ENCODE measurements at places on chromosomes 12 and 14.

DNA sequence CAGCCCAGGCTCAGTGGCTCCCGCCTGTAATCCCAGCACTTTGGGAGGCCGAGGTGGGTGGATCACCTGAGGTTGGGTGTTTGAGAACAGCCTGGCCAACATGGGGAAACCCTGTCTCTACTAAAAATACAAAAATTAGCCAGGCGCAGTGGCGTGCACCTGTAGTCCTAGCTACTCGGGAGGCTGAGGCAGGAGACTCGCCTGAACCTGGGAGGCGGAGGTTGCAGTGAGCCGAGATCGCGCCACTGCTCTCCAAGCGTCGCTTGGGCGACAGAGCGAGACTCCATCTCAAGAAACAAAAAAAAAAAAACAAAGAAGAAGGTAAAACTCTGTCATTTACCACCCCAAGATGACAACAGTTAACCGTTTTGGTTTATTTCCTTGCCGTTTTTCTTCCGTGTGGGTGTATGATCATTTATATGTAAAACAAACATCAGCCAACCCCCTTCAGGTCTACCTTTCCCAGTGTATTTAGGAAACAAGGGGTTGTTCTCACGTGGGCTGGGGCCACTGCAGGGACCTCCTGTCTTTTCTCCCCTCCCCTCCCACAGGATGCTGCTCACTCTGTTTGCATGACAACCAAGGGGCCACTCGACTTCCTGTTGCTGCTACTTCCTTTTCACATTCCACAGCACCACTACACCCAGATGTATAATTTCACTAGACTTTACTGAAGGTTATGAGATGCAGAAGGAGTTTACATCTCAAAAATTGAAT is 13.6 kb downstream of the TTC9 start:
- DNase-seq, result peak; percentile 39

DNA sequence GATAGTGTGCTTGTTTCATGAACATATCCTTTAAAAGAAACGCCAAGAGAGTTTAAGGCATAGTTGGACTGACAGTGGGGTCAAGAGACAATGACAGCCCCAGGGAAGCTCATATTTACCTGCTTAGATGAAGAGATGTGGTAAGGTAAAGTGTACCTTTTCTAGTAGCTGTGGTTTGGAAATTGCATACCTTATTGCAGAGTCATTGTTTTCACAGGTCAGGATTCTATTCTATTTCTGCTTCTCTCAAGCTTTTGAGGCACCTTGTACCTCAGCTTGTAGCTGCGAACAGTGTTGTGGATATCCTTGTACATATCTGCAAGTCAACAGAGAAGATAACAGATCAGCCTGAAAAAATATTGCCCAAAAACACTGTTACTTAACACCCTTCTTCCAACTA is 47.7 kb downstream of the ATP6V1D start:
- DNase-seq, result no peak

- no peak for DNase-seq
These were observed 2.5 kb downstream of the FAM222A start for GRCh38 chr12:109716092-109716479.

DNA sequence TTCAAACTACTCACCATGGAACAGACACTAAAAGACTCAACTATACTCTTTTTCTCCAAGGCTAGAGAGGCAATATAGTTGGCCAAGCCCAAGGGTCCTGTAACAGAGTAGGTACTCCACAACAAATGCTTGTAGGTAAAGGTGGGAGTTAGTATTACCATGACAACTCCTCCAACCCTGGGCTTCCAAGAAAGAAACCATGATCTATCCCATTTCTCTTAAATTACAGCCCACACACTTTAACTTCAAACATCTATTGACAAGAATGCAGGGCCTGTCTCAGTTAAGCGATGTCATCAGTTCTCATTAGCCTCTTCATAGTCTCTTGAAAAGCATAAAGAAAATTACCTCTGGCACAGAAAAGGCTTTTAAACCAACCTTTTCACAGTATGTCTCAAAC is 25.0 kb downstream of the ERH start:
- no peak for DNase-seq

- DNase-seq, result no peak
These were observed 31.5 kb downstream of the COA8 start for GRCh38 chr14:103594265-103594664.

GRCh38 chr12:52916216-52916615 is 11.3 kb upstream of the KRT8 start:
- no peak for DNase-seq

DNA sequence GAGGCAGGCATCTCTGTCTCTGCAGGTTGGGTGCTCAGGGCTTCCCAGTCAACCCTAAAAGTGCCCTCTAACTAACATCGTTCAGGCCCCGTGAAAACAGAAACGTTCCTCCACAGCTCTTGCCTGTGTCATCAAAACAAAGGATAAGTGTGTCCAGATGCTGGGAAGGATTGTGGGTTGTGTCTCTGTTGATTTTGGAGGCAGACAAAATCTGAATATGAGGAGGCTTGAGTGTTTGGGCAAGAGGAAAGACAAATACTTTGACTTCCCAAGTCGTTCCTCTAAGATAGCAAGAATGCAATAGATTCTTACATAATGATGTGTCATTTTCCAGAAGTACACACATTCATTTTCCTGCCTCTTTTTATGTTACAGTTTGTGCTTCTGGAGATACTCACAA is 52.9 kb downstream of the SERPINA3 start:
- no peak for DNase-seq

GRCh38 chr14:69673104-69673503 is 61.7 kb downstream of the SUSD6 start:
- no peak for DNase-seq

- DNase-seq, result no peak
These were observed 11.2 kb upstream of the RNU6-7 start for GRCh38 chr14:32190673-32191072.

DNA sequence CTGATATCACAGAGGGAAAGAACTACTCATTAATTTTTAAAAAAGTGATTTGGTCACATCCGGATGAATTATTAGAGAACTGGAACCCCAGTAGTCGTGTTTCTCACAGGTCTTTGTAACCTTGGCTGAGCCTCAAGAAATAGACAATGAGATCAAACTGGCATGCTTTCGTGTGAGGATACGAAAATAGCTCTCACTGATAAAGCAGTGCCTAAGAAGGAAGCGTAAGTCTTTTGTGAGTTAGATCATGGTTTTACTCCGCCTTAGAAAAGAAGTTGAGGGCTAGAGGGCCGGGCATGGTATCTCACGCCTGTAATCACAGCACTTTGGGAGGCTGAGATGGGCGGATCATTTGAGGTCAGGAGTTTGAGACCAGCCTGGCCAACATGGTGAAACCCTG is 33.8 kb upstream of the GALNT16 start:
- no peak for DNase-seq

DNA sequence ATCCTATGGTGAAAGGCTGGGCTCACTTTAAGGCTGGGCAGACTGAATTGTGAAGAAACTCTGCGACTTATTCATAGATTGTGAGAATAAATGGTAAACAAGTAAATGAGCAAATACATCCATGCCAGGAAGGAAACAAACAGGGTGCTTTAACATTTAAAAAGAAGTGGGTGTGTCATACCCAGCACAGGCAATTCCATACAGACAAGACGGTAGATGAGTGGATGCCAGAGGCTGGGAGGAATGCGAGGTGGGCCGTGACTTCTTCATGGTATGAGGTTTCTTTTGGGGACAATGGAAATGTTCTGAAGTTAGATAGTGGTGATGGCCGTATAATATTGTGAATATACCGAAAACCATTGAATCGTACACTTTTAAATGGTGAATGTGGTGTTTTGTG is 49.8 kb upstream of the CDKN3 start:
- DNase-seq, result no peak

DNA sequence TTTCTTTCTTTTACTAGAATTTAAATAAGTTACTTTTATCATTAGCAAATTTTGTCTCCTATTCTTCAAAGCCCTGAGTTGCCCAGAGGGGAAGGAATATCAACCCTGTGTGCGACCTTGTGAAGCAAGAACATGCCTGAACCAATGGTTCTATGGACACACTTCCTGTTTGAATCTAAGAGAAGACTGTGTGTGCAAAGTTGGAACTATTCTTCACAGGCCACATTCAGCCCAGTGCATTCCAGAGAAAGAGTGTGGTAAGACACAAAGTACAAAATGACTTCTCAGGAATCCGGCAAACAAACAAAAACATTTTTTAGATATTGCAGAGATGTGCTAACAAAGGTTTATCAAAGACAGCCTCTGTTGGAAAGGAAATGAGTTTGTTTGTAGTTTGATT is 90.8 kb upstream of the PTPRQ start:
- no peak for DNase-seq

DNA sequence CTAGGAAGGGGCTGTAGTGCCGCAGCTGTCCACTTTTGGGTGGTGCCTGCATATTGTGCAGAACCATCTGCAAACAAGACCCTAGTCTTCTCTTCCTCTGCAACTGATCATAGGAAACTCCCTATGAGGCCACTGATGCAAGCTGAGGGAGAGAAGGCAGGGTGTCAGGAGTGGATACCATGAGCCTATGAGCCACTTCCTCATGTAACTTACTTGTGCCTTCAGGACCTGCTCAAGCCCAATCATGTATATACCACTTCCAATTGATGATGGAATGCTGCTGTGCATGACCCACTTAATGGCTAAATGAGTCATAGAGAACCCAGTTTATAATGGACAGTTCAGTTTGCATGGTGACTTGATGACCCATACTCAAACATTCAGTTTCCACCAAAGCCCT is 107.9 kb downstream of the ALG10B start:
- DNase-seq, result no peak

GRCh38 chr14:69554500-69554899 is 20.2 kb downstream of the CCDC177 start:
- no peak for DNase-seq

GRCh38 chr12:50933459-50934124 is 18.8 kb upstream of the HIGD1C start:
- DNase-seq, result no peak

- no peak for DNase-seq
These were observed 127.2 kb downstream of the BCAT1 start for GRCh38 chr12:24821691-24822090.

DNA sequence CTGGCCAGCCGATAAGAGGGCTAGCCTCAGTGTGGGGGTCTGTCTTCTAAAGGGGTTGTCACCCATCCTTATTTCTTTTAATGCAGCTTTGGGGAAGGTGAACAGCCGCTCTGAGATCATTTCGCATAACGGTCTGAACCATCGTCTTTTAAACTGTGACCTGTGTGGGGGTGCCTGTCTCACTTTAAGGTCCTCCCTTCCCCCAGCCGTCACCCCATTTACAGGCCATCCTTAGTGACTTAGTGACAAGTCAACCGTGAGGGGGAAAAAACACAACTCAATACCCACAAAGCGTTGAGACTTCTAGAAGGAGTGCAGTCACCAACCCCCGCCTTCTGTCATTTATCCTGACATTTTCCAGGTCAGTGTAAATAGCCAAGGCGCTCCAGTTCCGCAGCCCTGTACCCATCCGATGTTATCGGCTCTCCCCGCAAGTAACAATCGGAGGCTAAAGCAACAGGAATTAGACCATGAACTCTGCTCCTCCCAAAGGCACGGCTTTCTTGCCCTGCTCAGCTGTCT is 505 bp upstream of the DENND5B start:
- DNase-seq, result no peak

DNA sequence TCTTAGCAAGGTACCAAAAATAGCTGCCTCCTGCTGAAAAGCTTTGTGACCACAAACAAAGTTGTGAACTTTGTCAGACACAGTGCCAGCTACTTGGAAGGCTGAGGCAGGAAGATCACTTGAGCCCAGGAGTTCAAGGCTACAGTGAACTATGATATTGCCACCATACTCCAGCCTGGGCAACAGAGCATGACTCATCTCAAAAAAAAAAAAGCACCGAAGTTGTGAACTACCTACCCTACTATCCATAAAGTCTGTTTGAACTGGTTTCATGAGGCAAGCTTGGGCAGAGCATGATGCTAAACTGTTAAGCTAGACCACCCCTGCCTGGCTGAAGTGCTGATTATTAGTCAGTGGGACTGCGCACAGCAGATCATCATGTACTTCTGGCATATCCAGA is 75.5 kb downstream of the RAD52 start:
- no peak for DNase-seq

DNA sequence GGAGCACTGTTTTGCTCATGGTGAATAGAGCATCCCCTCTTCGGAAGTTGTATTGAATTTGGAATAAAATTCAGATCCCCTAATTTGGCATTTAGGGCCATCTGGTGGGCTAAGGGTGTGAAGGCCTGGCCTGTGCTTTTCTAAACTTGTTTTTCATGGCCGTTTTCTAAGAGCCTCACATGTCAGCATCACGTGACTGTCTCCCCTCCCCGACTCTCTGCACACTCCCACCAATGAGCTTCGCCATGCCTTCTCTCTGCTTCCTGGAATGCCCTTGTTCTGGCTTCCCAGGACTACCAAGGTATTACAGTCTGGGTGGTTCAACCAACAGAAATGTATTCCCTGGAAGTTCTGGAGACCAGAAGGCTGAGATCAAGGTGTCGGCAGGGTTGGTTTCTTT is 85.3 kb downstream of the PRIMA1 start:
- DNase-seq, result no peak

DNA sequence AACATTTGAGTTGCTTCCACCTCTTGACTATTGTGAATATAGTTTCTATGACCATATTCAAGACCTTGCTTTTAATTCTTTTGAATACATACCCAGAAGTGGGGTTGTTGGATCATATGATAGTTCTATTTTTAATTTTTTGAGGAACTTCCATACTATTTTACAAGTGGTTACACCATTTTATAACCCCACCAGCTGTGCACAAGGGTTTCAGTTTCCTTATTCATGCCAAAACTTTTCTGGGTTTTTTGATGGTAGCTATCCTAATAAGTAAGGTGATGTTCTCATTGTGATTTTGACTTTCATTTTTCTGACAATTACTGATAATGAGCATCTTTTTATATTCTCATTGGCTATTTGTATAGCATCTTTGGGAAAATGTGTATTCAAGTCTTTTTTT is 109.4 kb upstream of the GARIN2 start:
- DNase-seq, result no peak

GRCh38 chr12:16090974-16091373 is 179.8 kb downstream of the DERA start:
- no peak for DNase-seq

- DNase-seq, result no peak
These were observed 88.5 kb upstream of the ANO4 start for GRCh38 chr12:100706033-100706432.

GRCh38 chr14:100662879-100663760 is 63.6 kb upstream of the DLK1 start:
- DNase-seq, result no peak

DNA sequence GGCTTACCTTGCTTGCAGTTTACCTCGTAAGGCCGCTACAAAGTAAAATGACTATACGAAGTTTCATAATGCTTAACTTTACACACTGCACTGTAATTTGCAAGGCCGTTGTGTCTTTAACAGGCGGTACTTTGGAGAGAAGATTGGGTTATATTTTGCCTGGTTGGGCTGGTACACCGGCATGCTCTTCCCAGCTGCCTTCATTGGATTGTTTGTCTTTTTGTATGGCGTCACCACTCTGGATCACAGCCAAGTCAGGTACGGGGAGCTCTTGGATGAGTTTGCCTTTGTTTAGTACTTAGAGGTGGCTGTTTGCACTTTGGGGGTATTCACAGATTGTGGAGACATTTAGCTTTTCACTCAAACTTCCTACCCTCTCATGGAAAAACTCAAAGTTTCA is 167.8 kb downstream of the SLC5A8 start:
- DNase-seq, result no peak
